Central memory CD4-positive, alpha-beta T cell (primary cell): ENCODE measurements at places on chromosomes 16 and 17.

- DNase-seq, result no peak
These were observed 885 bp upstream of the SLFN13 start for GRCh38 chr17:35449371-35449931.

DNA sequence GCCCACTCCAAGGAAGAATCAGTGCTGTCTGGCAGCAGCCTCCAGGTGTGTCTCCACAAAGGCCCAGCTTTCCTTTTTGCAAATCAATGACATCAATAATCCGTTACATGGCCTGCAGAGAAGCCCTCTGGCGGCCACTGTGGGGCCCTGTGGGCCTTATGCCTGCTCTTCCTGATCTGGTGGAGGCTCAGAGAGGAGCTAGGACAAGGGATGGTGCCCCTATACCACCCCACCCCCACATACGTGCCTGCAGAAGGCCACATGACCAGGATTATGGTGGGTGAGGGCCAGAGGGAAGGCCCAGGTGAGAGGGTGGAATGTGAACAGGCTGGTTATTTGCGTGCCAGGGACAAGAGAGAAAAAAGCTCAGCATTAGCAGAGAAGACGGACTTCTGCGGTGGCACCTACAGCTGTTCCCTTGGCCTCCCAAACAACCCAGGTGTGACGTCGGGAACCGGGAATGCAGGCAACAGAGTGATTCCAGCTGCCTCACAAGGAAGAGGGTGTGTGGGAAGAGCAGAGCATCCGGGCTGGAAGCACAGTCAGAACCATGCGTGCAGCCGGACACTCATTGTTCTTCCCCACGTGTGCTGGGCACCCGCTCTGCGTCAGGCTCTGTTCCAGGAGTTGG, 22.5 kb downstream of the EIF4A3 start:
- DNase-seq, result no peak

GRCh38 chr16:88701581-88702370, 4.4 kb downstream of the RNF166 start:
- DNase-seq, result no peak

DNA sequence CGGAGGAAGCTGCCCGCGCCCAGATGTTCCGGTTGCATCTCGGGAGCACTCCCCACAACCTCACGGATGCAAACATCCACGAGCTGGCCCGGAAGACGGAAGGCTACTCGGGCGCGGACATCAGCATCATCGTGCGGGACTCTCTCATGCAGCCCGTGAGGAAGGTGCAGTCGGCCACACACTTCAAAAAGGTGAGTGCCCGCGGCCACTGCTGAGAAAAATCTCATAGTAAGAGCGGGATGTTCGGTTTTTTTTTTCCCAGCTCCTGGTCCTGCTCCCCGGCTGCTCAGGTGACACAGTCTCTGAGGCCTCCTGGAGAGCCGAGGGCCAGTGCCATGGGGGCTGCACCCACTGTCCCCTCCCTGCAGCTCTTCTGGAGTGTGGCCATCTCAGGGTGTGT, 9.3 kb downstream of the PDF start:
- no peak for DNase-seq

GRCh38 chr16:88732172-88732960, 26.1 kb downstream of the CTU2 start:
- no peak for DNase-seq
